ENCODE measurements at places on chromosomes 2 and 18. TPM values are rescaled to one million over a fixed set of nuclear protein-coding genes. Genes with fewer than 3 reads are reported as not detected.

Gene RPRM
- total RNA-seq: 0.05 TPM

Gene MDH1B
- 1.2 TPM for total RNA-seq

Gene C1D
- 32.5 TPM for total RNA-seq

Gene GREB1L
- 5.4 TPM for total RNA-seq

Gene ZNF516
- total RNA-seq: 4.3 TPM

Gene CRYGC
- not detected for total RNA-seq

Gene FASTKD2
- total RNA-seq: 29.0 TPM

Gene MALL
- 148 TPM for total RNA-seq

Gene TUBA3E
- total RNA-seq: 6.9 TPM

Gene TSPYL6
- total RNA-seq: not detected

Gene STK36
- 10.3 TPM for total RNA-seq

Gene MC2R
- not detected for total RNA-seq

Gene BMP10
- not detected for total RNA-seq

Gene ANKRD53
- total RNA-seq: 0.09 TPM

Gene AFTPH
- total RNA-seq: 24.0 TPM

Gene ANKRD30B
- total RNA-seq: not detected

Gene MC5R
- total RNA-seq: 0.06 TPM

Gene PUM2
- total RNA-seq: 41.4 TPM

Gene ZSCAN30
- 0.84 TPM for total RNA-seq

Gene TRIM43B
- total RNA-seq: not detected

Gene FAM124B
- not detected for total RNA-seq

Gene CABYR
- 19.7 TPM for total RNA-seq

Gene ALK
- total RNA-seq: not detected

Gene CFAP221
- 0.14 TPM for total RNA-seq

Gene CFAP65
- 0.17 TPM for total RNA-seq

Gene PMAIP1
- total RNA-seq: 14.5 TPM

Gene GALNT13
- 13.4 TPM for total RNA-seq

Gene PAPOLG
- 10.6 TPM for total RNA-seq

Gene UBXN2A
- 21.1 TPM for total RNA-seq
